H7 (cell line): ENCODE measurements at places on chromosomes 2 and 18. TPM values are rescaled to one million over a fixed set of nuclear protein-coding genes. Genes with fewer than 3 reads are reported as not detected.
A peak's percentile ranks its signal among the peaks of the same experiment; 100 is the strongest.

DNA sequence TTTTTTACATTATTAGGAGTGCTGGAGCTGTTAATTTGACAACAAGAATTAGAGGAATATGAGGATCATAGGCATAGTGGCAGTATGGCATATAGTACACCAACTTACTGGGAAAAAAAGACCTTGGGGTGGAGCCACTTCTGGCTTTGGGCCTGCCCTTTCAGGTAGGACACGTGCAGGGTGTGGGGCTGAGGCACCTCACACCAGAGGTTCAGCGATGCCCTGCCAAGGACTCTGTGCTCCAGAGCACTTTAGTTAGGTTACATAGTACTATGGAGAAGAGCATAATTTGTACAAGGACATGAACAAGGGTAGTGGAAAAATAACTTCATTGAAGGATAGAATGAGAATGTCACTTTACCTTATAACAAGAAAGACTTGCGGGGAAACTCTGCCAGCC, 77.1 kb upstream of the CD302 start:
- DNase-seq = no peak

Gene REEP1
- total RNA-seq = 0.48 and 0.59 TPM in 2 replicates

Gene MAP2
- total RNA-seq = 1.6 and 3.1 TPM in 2 replicates

Gene DOK6
- total RNA-seq = 0.45 and 2.5 TPM in 2 replicates

Gene OR6B2
- not detected in 2 replicates for total RNA-seq

GRCh38 chr2:598058-598802, 79.0 kb downstream of the TMEM18 start:
- DNase-seq = no peak

Gene TMEFF2
- 0.17 and 0.26 TPM in 2 replicates for total RNA-seq

GRCh38 chr2:98601532-98602132, 6.7 kb downstream of the COA5 start:
- DNase-seq = peak; percentile 74

Gene CREB1
- total RNA-seq = 48.9 and 63.5 TPM in 2 replicates

- no peak for DNase-seq
These were observed 514.4 kb upstream of the HS6ST1 start for GRCh38 chr2:128832946-128833663.

- no peak for DNase-seq
These were observed 12.4 kb upstream of the IGFBP2 start for GRCh38 chr2:216620786-216621185.

- peak; percentile 95 for DNase-seq
These were observed at the start of gene TMEFF2 for GRCh38 chr2:192194866-192195547. Gene TMEFF2 (minus strand): TSS chr2:192194933. CDS start chr2:192194524, 409 bp downstream.

Gene SERPINB7
- not detected in 2 replicates for total RNA-seq

DNA sequence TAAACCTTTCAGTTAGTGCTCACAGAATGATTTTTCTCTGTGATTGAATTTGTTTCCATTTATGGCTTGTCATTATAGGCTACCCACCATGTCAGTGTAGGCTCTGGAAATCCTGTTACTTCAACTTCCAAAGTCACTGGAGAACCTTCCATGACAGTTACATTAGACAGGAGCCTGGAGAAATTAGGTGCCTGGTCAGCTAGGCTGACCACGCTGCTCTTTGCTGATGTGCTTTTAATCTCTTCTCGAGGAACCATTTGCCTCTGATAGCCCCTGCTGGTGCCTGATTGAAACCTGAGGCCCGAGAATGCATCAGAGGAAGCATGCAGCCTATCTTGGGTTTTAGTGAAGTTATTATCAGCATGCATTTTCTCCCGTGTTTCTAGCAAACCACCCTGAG, 29.6 kb upstream of the TTN start:
- peak; percentile 6 for DNase-seq

DNA sequence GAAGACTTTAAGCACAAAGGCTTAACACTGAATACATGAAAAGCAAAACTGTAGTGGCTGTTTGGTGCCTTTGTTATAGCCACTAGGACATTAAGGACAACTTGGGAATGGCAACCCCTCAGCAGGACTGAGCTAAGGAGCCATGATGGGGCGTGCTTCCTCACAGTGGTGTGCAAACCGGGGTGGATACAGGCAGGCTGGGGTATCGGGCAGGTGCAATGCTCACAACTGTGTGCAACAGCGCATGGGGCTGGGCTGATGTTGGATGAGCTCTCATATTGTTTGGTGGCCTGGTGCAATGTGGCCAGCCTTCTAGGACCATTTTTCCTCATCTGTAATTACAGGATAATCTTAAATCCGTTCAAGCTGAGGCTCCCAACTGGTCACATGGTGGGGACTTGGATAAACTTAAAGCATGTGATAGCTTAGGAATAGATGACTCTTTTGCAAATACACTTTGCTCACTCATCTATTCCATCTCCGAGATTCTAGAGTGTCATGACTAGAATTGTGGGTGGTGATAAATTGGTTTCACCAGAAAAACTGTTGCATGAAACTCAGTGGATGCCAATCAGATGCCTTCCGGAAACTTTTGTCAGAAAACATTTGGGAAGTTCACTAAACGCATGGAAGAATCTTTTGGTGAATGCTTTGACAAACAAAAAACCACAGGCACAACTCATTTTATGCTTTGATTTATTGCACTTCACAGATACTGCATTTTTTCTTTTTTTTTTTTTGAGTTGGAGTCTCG, 116.5 kb downstream of the PXDN start:
- DNase-seq = no peak

GRCh38 chr2:62348700-62349099, 152.8 kb downstream of the B3GNT2 start:
- no peak for DNase-seq

DNA sequence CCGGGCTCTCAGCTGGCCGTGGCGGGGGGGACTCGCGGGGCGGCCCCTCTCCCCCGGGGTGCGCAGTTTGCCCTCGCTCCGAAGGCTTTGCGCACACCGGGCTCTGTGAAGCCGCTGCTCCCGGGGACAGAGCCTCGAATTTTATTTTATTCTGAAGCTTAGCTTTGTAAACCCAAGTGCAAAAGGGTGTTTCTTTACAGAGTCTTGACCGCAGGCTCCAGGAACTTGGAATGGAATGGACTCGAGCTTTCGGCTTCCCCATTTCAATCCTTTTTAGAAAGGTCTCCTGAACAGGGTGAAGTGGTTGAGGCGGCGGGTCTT, 2.0 kb downstream of the GALR1 start:
- DNase-seq = no peak

Gene ZNF638
- 101 and 134 TPM in 2 replicates for total RNA-seq

- peak; percentile 39 for DNase-seq
These were observed 38.8 kb downstream of the PPP4R1 start for GRCh38 chr18:9575558-9575957.

Gene KLHL41
- not detected in 2 replicates for total RNA-seq

- DNase-seq = no peak
These were observed 113.0 kb downstream of the EFEMP1 start for GRCh38 chr2:55810622-55811020.

DNA sequence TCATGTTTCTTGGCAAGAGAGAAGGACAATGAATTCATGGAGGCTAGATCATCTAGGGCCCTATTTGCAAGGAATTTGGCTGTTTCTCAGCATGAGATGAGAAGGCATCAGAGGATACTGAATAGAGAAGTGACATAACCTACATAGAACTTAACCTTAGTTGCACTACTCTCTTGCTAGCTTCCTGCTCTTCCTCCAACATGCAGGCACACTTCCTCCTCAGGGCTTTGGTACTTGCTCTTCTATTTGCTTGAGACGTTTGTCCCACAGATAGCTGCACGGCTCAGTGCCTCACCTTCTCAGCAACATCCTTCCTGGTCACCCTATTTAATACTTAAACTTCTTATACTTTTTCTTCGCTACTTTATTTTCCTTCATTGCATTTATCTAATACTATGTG, 20.0 kb upstream of the LANCL1 start:
- no peak for DNase-seq

Gene CXCR1
- not detected in 2 replicates for total RNA-seq

DNA sequence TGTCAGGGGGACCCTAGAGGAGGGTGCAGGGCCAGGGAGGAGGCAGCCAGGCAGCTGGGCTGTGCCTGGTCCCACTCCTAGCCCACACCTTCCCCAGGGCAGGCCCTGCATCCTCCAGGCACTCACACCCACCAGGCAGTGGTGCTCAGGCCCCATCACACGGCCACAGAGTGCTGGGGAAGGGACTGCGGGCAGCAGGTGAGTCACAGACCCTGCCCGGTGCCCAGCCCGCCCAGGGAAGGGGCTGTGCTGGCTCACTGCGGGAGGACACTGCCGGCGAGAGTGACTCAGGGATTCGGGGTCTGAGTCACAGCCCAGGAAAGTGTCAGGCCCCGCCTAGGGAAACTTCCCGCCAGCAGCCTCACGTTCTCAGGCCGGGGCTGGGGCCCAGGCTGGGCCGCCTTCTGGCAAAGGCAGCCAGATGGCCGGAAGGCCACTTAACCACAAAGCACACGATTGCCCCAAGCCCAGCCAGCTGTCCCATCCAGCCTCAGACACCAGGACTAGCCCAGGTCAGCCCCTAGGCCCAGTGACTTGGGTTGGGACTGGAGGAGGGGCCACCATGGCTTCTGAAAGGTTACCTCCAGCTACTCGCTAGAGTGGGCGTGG, 42.2 kb downstream of the BIN1 start:
- peak; percentile 93 for DNase-seq

DNA sequence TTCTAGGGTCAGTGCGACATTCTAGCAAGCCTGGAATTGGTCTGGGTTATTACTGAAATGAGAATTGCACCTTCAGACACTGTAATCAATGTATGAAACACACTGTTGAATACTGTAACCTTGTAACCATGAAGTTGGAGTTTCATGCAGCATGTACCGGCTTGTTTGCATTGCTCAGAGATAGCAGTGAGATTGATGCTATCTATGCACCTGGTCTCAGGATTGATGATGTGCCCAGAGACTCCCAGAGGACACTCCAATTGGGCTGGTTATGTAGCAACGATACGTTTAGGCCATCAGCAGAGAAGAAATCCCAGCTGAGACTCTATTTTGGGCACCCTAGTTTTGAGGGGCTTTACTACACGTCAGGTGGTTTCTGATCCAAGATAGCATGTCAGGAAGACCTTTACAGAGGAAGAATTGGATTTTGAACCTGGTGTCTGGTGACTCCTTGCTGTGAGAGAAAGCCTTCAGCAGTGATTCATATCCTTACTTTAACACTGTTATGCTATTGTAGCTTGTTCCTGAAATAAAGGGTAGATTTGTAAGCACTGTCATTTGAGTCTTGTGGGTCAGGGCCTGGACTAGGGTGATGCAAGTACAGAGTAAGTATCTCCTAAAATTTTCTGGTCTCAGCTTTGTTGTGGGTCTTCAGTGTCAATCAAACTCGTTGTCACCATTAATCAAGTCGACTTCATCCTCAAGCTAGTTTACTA, 305.1 kb upstream of the GULP1 start:
- no peak for DNase-seq

Gene TFCP2L1
- total RNA-seq = 1.2 and 1.6 TPM in 2 replicates

- no peak for DNase-seq
These were observed 1.3 kb upstream of the CIB4 start for GRCh38 chr2:26642429-26642828.

Gene TACR1
- total RNA-seq = 0.03 TPM in 1 of 2 replicates, not detected in the other

GRCh38 chr2:222904557-222905258, 43.9 kb downstream of the ACSL3 start:
- DNase-seq = no peak

Gene HOXD12
- total RNA-seq = not detected in 2 replicates

GRCh38 chr2:200525882-200526651, at the start of gene SGO2:
Gene SGO2 (plus strand): TSS chr2:200526207. CDS start chr2:200532976, 6,769 bp downstream.
- DNase-seq = peak; percentile 94

GRCh38 chr2:44392338-44392943, 30.7 kb downstream of the CAMKMT start:
- DNase-seq = no peak

Gene PTPRN
- 0.73 and 2.0 TPM in 2 replicates for total RNA-seq

Gene KIF1A
- total RNA-seq = 46.8 and 51.6 TPM in 2 replicates

- DNase-seq = peak; percentile 30
These were observed 466.1 kb upstream of the HS6ST1 start for GRCh38 chr2:128784626-128785306.

DNA sequence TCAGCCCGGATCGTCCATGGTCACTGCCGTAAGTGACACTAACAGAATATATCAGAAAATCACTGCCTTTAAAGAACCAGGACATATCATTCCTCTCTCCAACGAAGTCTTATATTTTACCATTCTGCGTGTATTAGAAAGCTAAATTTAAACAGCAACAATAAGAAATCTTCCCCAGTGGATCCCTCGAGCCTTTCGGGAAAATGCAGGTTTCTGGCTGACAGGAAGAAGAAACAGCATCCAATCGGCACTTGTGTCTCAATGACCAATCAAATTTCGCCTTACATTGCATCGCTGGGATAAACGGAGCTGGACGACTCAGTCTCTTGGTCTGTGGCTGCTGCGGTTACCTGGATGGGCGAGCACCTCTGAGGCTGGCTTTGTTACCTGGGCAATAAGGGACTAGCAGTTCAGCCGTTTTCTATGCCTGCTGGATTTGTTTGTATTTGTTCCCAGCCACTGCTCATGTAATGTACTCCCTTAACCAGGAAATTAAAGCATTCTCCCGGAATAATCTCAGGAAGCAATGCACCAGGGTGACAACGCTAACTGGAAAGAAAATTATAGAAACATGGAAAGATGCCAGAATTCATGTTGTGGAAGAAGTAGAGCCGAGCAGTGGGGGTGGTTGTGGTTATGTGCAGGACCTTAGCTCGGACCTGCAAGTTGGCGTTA, at the start of gene DUSP19:
Gene DUSP19, plus strand, starts transcription at position 284 of the 675 bp plus-strand sequence. Its CDS starts 187 bp downstream, at position 471.
- DNase-seq = peak; percentile 82

DNA sequence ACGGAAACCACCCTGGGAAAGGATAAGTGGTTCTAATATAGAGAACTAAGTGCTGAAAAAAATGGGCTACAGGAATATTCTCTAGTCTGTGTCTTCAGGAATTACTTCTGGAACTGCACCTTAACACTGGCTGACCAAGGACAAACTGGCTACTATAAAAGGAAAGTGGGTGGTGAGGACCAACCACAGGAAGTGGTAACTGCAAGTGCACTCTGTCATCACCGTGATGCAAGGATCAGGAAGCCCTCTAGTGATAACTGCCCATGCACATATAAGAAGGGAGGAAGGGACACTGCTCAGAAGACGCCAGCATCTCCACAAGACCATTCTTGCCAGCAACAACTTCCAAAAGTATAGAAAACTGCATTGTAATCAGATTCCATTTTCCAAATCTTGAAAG, 424.4 kb upstream of the RGPD4 start:
- DNase-seq = no peak

DNA sequence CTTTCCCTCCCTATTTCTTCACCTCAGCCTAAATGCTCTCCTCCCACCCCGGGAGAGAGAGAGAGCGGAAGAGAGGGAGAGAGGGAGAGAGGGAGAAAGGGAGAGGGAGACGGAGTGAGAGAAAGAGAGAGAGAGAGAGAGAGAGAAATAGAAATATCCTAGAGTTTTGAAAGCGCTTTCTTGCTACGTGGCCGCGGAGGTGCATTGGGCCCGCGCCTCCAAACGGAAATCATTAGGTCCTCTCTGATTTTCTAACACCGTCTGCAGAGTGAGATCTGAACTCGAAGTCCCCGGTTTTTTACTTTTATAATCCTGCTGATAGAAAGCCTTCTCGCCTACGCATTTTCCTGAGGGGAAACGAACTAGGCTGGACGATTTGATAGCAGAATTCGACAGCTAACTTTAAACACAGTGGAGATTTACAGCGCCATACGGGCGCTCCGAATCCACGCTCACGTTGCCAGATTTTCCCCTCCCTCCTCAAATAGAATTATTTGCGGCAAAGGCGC, 903 bp upstream of the EVX2 start:
- peak; percentile 43 for DNase-seq
